ENCODE measurements at places on chromosomes 2 and 18. TPM values are rescaled to one million over a fixed set of nuclear protein-coding genes. Genes with fewer than 3 reads are reported as not detected.

TRIM43 gene
- total RNA-seq: not detected

PSMA8 gene
- not detected for total RNA-seq

HJURP gene
- total RNA-seq: 10.9 TPM

OXER1 gene
- not detected for total RNA-seq

SCN9A gene
- total RNA-seq: 0.15 TPM

IL18RAP gene
- not detected for total RNA-seq

EFHD1 gene
- total RNA-seq: not detected

ABCG8 gene
- not detected for total RNA-seq

SGPP2 gene
- total RNA-seq: 0.08 TPM

AGXT gene
- total RNA-seq: not detected

ZNF516 gene
- 19.4 TPM for total RNA-seq

TUBA4B gene
- total RNA-seq: not detected

SCG2 gene
- total RNA-seq: not detected

KLHL30 gene
- 0.04 TPM for total RNA-seq

TYW5 gene
- 6.8 TPM for total RNA-seq

SLC23A3 gene
- total RNA-seq: 0.11 TPM

DAW1 gene
- 1.4 TPM for total RNA-seq

KLHL29 gene
- total RNA-seq: 7.0 TPM

SKOR2 gene
- total RNA-seq: not detected

ADD2 gene
- 0.04 TPM for total RNA-seq

OTOS gene
- not detected for total RNA-seq

ZNF142 gene
- total RNA-seq: 10.9 TPM

STRN gene
- total RNA-seq: 10.5 TPM

LOXHD1 gene
- not detected for total RNA-seq

CAVIN2 gene
- total RNA-seq: 2.9 TPM

CCDC141 gene
- not detected for total RNA-seq

TEX44 gene
- total RNA-seq: not detected

IL36RN gene
- total RNA-seq: 0.15 TPM

DPP4 gene
- total RNA-seq: 0.27 TPM

SLC66A2 gene
- 47.2 TPM for total RNA-seq

GPR75 gene
- total RNA-seq: 0.62 TPM

DYSF gene
- total RNA-seq: 1.3 TPM

SCYGR4 gene
- not detected for total RNA-seq

PSMD1 gene
- total RNA-seq: 108 TPM

RAB6D gene
- total RNA-seq: not detected

TIGD1 gene
- total RNA-seq: 1.9 TPM

GPR148 gene
- not detected for total RNA-seq

ALPG gene
- not detected for total RNA-seq

UGT1A10 gene
- total RNA-seq: not detected

PID1 gene
- total RNA-seq: 9.6 TPM

ST6GAL2 gene
- total RNA-seq: 0.08 TPM

SLC8A1 gene
- total RNA-seq: 6.8 TPM

SPDYA gene
- not detected for total RNA-seq

NGEF gene
- total RNA-seq: 0.04 TPM

UGGT1 gene
- total RNA-seq: 43.0 TPM

CROCC2 gene
- not detected for total RNA-seq

RFTN2 gene
- total RNA-seq: not detected

SCN2A gene
- 0.42 TPM for total RNA-seq

MAP3K19 gene
- not detected for total RNA-seq

NYAP2 gene
- not detected for total RNA-seq

Data from hair follicular keratinocyte (primary cell).